ENCODE measurements at places on chromosomes 16 and 17.

DNA sequence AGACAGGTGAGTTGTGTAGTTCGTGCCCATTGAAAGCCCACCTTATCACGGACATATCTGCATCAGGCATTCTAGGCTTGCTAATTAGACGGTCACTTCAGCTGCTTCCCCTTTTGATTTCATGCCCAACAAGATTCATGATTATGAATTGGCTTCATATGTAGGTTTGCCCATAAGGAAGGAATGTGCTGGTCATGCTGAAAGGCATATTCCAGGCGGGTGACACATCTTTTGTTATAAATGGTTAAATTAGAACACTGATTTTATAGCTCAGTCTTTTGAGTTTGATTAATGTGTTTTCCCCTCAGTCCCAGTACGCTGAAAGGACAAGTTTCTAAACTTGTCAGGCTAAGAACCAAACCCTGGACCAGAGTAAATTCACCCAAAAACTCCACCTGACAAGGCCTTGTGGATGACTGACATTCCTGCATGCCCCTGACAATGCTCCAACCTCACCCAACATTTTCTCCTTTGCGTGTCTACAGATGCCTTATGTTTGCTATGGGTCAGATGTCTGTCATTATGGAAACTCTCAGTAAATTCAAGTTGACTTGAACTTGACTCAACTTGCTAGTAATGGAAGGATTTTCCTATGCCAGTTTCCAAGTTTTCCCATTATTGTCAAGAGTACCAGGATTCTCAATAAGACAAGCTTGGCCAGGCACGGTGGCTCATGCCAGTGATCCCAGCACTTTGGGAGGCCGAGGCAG is 421.9 kb downstream of the PMP22 start:
- no peak for DNase-seq

DNA sequence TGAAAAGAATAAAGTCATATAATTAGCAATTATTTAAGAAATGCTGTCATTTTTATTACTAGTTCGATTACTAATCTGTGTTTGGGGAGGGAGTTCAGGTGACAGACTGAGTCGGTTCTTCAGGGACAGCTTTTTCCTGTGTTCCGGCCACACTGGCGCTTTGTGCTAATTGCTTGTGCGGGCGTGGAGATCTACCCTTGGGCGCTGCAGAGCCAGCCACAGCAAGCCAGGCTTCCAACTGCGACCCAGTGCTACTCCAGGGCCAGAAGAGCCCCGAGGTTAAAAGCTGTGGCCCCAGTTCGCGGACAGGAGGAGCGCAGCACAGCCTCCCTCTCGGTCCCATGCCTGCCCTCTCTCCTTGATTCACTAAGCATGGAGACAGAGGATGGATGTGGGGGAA is 6.5 kb upstream of the OR2C1 start:
- no peak for DNase-seq

DNA sequence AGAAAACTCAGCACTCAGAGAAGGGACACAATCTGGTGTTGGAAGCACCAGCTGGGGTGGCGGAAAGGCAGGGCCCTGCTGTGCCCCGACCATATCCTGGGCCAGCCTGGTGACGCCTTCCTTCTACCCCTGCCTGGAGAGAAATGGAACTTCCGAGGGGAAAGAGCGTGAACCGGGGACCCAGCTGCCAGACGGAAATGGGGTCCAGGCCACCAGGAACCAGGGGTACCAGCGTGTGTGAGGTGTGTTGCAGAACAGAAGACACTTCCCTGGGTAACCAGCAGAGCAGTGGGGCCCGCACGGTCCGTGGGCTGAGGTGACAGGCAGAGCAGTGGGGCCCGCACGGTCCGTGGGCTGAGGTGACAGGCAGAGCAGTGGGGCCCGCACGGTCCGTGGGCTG is 6.8 kb downstream of the RAB40B start:
- DNase-seq, result no peak

DNA sequence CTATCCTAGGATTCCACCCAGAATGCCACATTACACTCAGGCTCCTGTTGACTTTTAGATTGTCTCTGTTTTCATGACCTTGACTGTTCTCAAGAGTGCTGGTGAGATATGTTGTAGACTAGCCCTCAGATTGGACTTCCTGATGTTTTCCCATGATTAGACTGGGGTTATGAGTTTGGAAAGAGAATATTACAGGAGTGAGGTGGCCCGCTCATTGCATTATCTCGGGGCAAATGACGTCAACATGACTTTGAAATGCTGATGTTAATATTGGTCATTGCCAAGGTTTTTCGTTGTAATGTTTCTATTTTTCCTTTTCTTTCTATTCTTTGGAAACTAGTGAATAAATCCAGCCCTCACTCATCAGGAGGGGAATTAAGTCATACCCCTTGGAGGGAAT is 355.7 kb upstream of the MON1B start:
- no peak for DNase-seq

- DNase-seq, result no peak
Measured at GRCh38 chr16:55513616-55514015, 4.7 kb downstream of the LPCAT2 start.

- peak; percentile 79 for DNase-seq
Measured at GRCh38 chr16:67150047-67150832, 558 bp downstream of the B3GNT9 start.

DNA sequence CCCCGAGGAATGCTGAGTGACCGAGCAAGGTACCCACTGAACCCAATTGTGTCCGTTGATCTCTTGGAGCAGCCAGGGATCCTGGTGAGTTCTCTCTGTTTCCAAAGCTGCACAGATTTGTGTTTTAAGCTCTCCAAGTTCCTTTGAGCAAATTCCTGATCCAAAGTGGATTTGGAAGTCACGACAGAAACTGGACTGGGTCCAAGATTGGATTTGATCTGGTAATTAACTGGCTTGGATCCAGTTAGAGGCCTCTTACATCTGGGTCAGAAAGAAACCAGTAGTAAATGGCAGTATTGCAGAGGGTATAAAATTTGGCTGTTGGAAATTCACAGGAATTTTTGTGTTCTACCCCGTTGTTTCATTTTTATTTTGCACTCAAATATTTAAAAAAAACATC is 119.5 kb downstream of the PMP22 start:
- DNase-seq, result no peak

DNA sequence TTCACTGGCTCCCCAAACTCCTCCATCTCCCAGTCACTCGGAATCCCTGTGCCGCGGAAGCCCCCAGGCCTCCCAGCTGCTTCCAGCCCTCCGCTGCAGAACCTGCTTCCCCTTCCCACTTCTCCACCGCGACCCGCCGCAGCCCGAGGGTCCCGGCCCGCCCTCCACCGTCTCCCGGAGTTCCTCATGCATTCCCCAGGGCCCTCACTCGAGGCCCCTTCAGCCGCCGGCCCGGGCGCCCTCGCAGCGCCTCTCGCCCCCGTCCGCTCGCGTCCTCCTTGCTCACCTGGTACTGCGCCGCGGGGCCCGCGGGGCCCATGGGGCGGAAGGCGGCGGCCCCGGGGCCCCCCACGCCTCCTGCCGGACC is 329 bp downstream of the SMARCD2 start:
- DNase-seq, result peak; percentile 92

- DNase-seq, result no peak
Measured at GRCh38 chr17:7486181-7486580, 2.0 kb downstream of the POLR2A start.

- DNase-seq, result no peak
Measured at GRCh38 chr16:60363566-60363965, 1629.5 kb upstream of the GOT2 start.

DNA sequence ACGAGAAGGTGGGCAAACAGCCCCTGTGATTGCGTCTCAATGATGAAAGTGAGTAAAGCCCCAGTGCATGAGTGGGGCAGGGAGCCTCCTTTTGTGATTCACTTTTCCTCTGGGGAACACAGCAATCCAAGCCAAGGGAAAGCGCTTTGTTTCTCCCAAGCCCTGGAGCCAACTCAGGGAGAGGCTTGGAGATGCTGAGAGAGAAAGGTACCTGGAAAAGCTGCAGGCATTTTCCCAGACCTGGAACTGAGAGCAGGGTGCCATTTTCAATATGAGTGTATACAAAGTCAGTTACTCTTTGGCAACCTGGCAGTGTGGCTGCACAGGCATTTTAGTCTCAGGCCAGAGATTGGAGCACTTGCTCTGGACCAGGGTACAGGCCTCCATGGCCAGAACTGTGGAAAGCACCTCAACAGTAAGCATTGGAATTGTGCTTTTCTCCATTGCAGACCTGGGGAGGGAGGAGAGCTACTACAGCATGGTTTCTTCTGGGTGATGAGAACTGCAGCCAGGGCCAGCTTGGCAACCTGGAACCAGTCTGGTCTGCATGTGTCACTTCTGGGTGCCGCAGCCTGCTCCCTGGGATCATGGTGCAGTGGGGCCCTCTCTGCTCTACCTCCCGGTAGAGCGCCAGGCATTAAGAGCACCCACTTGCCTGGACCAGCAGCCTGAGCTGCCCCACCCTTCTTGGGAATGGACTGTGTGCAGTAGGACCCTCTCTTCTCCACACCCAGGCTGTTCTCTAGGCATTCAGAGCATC is 89.0 kb upstream of the CDH5 start:
- no peak for DNase-seq

GRCh38 chr17:42386777-42387657 is 1.2 kb downstream of the STAT3 start:
- no peak for DNase-seq

GRCh38 chr16:15443753-15444152 is 9.4 kb downstream of the BMERB1 start:
- DNase-seq, result no peak

GRCh38 chr16:47519546-47519945 is 58.4 kb downstream of the PHKB start:
- DNase-seq, result no peak

DNA sequence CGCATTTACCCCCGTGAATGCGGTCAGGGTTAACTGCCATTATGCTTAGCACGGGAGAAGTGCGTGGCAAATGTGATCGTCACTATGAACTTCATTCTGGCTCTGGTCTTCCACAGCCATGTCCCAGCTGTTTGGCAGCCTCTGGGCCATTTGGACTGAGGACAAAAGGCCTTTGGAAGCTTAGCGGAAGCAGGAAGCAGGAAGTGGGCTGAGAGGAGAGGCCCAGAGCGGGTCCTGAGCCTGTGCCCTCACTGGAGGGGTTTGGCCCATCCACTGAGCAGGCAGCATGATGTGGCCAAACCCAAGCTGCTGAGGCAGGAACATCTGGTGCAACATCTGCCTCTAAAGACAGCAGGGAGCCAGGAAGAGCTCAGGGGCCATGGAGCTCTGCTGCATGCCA is 345.9 kb downstream of the C16orf95 start:
- peak; percentile 43 for DNase-seq

GRCh38 chr17:74972973-74973328 is 392 bp upstream of the HID1 start:
- no peak for DNase-seq

GRCh38 chr16:7546948-7547347 is 214.3 kb downstream of the RBFOX1 start:
- no peak for DNase-seq

DNA sequence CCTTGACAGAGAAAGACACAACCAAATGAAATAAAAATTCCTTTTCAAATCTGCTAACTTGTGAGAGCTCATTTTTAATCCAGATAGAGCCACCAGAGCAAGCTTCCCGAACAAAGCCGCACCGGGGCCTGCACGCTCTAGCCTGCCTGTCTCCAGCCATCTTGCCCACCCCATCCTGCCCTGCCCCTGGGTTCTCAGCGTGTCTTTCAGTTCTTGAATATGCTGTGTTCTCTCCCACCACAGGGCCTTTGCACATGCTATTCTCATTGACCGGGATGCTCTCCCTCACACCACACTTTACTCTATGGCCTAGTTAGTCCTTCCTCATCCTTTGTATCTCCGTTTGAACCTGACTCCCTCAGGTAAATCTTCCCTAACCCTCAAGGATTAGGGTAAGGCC is 14.7 kb downstream of the SMIM5 start:
- DNase-seq, result no peak

GRCh38 chr17:76354747-76355310 is 1.1 kb upstream of the PRPSAP1 start:
- no peak for DNase-seq

- DNase-seq, result no peak
Measured at GRCh38 chr17:12282056-12282455, 261.4 kb downstream of the MAP2K4 start.

- DNase-seq, result peak; percentile 88
Measured at GRCh38 chr16:4032768-4033167, 83.5 kb downstream of the ADCY9 start.

- DNase-seq, result no peak
Measured at GRCh38 chr17:28221751-28222414, 97.1 kb upstream of the TMEM97 start.

DNA sequence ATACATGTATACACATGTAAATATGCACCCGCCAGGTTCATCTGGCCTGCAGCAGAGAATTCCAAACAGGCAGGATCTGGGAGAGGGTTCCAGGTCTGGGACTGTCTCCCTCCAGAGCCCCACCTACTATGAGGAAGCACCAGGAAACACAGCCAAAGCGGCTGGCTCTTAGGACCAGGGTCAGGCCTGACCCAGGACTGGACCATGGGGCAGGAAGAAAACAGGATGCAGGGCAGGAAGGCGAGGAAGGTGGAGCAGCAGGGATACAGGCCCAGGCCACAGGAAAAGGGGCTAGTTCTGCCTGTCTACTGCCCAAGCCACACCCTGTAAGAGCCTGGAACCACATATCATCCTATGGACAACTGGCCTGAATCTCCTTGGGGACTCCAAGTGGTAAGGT is 2.2 kb downstream of the HID1 start:
- DNase-seq, result no peak

DNA sequence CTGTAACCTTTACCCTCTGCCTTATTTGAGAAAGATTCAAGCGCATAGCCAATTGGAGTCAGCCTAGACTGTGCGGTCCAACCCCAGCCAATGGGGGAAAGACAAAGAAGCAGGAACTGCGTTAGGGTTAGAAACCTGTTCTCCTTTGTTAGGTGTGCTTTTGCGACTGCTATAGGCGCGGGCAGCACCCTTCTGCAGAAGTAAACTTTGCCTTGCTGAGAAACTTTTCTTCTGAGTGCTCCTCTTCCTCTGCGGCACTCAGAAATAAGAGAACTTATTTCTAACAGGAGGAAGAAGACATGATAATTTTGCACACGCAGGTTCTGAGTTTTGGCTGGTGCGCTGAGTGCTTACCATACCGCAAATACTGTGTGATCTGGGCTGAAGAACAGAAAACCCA is 9.0 kb downstream of the TXNL4B start:
- DNase-seq, result no peak

DNA sequence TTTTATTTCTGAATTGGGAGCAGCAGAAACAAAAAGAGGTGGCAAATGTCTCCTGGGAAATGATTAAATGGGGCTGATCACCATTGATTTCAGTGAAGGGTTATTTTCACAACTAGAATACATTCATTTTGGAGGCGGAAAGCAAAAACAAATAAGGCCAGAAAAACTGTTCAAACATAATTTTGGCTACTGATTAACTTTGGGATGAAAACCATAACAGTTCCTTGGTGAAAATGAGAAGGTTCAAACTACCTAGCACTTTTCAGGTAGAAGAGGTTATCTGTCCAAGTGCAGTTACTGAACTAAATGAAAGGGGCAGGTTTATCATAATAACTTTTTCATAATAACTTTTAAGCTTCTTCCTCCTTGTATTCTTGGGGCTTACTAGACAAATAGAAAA is 718.5 kb downstream of the CDH11 start:
- DNase-seq, result no peak
